Mesenchymal stem cell (in vitro differentiated cells and primary cell): ENCODE measurements at places on chromosomes 3 and 15.

GRCh38 chr3:48268936-48269561 lies 28.1 kb downstream of the ZNF589 start:
- peak overlapping the region; percentile 5 for H3K4me3 ChIP-seq
- H3K27ac ChIP-seq, result no peak overlapping the region
- DNase-seq, result no peak
- no peaks in the 10 kb centered on the region for H3K4me1 ChIP-seq
- no peaks in the 10 kb centered on the region for H3K27me3 ChIP-seq

- no peaks in the 10 kb centered on the region for H3K36me3 ChIP-seq
- no peak overlapping the region for H3K27ac ChIP-seq
- no peak for DNase-seq
- H3K27me3 ChIP-seq, result no peaks in the 10 kb centered on the region
- H3K4me3 ChIP-seq, result no peak overlapping the region
Measured at GRCh38 chr3:177932346-177932745, 603.9 kb upstream of the KCNMB2 start.

GRCh38 chr3:63450023-63450422 lies 171.9 kb downstream of the SYNPR start:
- no peaks in the 10 kb centered on the region for H3K4me1 ChIP-seq
- H3K27me3 ChIP-seq, result no peaks in the 10 kb centered on the region
- no peak for DNase-seq
- no peak overlapping the region for H3K27ac ChIP-seq
- H3K4me3 ChIP-seq, result no peak overlapping the region

GRCh38 chr3:144351773-144352365 lies 380.2 kb downstream of the DIPK2A start:
- DNase-seq, result no peak
- H3K27ac ChIP-seq, result no peak overlapping the region
- no peaks in the 10 kb centered on the region for H3K4me1 ChIP-seq
- H3K27me3 ChIP-seq, result no peaks in the 10 kb centered on the region
- H3K36me3 ChIP-seq, result no peaks in the 10 kb centered on the region

GRCh38 chr3:46027021-46027705 lies at the start of gene XCR1:
Gene XCR1, minus strand, starts transcription at chr3:46027483. Its CDS starts 5,536 bp downstream, at chr3:46021947.
- H3K27ac ChIP-seq, result no peak within 1 kb of the TSS
- H3K4me3 ChIP-seq, result no peak within 1 kb of the TSS
- no peaks in the 10 kb centered on the region for H3K36me3 ChIP-seq
- no peaks in the 10 kb centered on the region for H3K27me3 ChIP-seq

DNA sequence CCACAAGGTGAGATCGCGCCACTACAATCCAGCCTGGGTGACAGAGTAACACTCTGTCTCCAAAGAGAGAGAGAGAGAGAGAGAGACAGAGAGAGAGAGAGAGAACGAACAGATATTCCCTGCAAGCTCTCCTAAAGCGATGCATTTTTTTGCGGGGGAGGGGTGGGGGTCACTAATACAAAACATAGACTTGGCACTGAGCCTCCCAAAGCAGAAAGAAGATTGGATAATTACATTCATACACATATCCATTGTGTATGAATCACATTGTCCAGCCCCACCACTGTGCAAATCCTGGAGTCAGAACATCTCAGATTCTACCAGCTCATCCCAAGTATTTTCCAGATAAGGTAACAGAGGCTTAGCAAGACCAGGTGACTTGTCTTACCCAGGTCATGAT lies 459.9 kb downstream of the MAGI1 start:
- DNase-seq, result no peak
- H3K27ac ChIP-seq, result no peak overlapping the region
- no peak overlapping the region for H3K4me3 ChIP-seq

- peak within 1 kb of the TSS; percentile 87 for H3K4me3 ChIP-seq
- no peak for DNase-seq
- H3K27me3 ChIP-seq, result no peaks in the 10 kb centered on the region
- peaks cover 14% of the 10 kb centered on the region for H3K4me1 ChIP-seq
- H3K36me3 ChIP-seq, result peaks cover 12% of the 10 kb centered on the region
Measured at GRCh38 chr15:43776718-43777266, at the start of gene ELL3. Gene ELL3, minus strand, starts transcription at chr15:43776966. Its CDS starts 65 bp downstream, at chr15:43776901.

GRCh38 chr3:27486336-27486735 lies 2.2 kb upstream of the SLC4A7 start:
- H3K36me3 ChIP-seq, result peaks cover 2% of the 10 kb centered on the region
- no peak overlapping the region for H3K27ac ChIP-seq
- no peaks in the 10 kb centered on the region for H3K27me3 ChIP-seq
- H3K4me1 ChIP-seq, result peaks cover 3% of the 10 kb centered on the region
- no peak for DNase-seq

- DNase-seq, result peak; percentile 1
- H3K4me3 ChIP-seq, result no peak overlapping the region
- no peaks in the 10 kb centered on the region for H3K36me3 ChIP-seq
- H3K27ac ChIP-seq, result no peak overlapping the region
- no peaks in the 10 kb centered on the region for H3K4me1 ChIP-seq
Measured at GRCh38 chr3:77158730-77159581, 119.1 kb downstream of the ROBO2 start.

DNA sequence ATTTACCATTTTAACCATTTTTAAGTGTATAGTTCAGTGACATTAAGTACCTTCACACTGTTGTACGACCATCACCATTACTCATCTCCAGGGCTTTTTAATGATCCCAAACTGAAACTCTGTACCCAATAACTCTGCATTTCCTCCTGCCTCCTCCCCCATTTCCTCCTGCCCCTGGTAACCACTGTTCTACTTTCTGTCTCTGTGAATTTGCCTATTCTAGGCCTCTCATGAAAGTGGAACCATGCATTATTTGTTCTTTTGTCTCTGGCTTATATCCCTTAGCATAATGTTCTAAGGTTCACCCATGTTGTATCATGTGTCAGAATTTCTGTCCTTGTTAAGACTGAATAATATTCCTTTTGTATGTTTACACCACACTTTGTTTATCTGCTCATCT lies 154.2 kb downstream of the MECOM start:
- no peaks in the 10 kb centered on the region for H3K4me1 ChIP-seq
- H3K4me3 ChIP-seq, result no peak overlapping the region
- H3K27me3 ChIP-seq, result no peaks in the 10 kb centered on the region

- H3K4me1 ChIP-seq, result peaks cover 3% of the 10 kb centered on the region
- H3K36me3 ChIP-seq, result no peaks in the 10 kb centered on the region
- DNase-seq, result no peak
- H3K27me3 ChIP-seq, result no peaks in the 10 kb centered on the region
Measured at GRCh38 chr3:150278195-150278594, 129.9 kb upstream of the TSC22D2 start.

DNA sequence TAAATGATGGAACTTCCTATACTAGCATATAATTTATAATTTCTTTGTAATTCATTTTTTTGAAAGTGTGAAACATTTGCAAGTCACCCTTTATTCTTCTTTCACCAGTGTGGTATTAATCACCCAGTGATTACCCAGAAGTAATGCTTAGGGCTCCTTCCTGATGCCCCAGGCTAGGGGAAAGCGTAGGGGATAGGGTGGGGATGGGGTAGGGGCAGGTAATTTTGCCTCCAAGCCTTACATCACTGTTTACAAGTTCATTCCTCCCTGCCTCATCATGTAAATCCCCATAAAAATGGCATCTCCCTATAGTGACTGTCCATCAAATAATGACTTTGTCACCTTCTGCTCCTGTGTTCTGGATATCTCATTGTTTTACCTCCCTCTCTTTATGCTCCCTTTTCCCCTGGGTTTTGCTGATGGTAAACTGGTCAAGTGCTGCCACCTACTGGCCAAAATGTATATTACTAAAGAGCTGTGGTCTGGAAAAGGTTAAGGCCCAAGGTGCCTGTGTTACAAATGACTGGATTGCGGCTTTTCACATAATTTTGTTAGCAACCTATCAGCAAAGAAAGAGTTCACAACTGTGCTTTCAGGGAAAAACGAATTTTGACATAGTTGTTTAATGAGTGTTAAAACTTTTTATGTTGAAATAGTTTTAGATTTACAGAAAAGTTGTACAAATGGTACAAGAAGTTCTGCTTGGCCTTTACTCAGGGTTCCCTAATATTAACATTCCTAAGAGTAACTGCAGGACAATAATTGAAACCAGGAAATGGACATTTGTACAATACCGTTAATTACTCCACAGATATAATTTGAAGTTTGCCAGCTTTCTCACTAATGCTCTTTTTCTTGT lies 54.7 kb downstream of the ONECUT1 start:
- no peaks in the 10 kb centered on the region for H3K27me3 ChIP-seq
- H3K27ac ChIP-seq, result no peak overlapping the region
- peaks cover 2% of the 10 kb centered on the region for H3K4me1 ChIP-seq
- H3K4me3 ChIP-seq, result no peak overlapping the region

- H3K27me3 ChIP-seq, result no peaks in the 10 kb centered on the region
- peaks cover 36% of the 10 kb centered on the region for H3K36me3 ChIP-seq
Measured at GRCh38 chr3:184578822-184579221, 17.2 kb downstream of the EPHB3 start.

DNA sequence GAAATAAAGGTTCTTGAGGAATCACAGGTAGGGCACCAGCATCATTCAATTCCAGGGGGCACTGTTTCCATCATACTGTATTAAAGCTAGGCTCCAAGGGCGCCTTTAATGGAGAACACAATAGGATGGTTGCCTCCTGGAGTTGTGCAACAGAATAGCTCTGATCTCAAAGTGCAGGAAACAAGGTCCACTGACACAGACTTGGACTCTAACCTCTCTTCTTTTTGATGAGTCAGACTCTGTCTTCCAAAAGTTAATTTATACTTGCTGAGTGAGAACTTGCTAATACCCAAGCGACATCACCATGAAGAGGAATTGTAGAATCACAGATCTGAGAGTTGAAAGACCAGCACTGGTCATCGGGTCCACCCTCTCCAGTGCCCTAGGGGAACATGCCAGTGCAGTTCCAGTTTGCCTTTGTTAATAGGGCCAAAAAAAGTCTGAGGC lies 94.4 kb upstream of the PHLDB2 start:
- peak overlapping the region; percentile 17 for H3K4me3 ChIP-seq
- no peaks in the 10 kb centered on the region for H3K27me3 ChIP-seq
- H3K27ac ChIP-seq, result peak overlapping the region; percentile 83
- DNase-seq, result peak; percentile 70
- no peaks in the 10 kb centered on the region for H3K36me3 ChIP-seq

GRCh38 chr3:10285272-10286132 lies 7.2 kb downstream of the GHRL start:
- peaks cover 63% of the 10 kb centered on the region for H3K36me3 ChIP-seq
- no peak for DNase-seq
- H3K27ac ChIP-seq, result peak overlapping the region; percentile 25
- peaks cover 19% of the 10 kb centered on the region for H3K4me1 ChIP-seq

- no peaks in the 10 kb centered on the region for H3K36me3 ChIP-seq
- H3K27ac ChIP-seq, result no peak overlapping the region
- no peak overlapping the region for H3K4me3 ChIP-seq
Measured at GRCh38 chr3:30602946-30603345, 3.5 kb upstream of the TGFBR2 start.

DNA sequence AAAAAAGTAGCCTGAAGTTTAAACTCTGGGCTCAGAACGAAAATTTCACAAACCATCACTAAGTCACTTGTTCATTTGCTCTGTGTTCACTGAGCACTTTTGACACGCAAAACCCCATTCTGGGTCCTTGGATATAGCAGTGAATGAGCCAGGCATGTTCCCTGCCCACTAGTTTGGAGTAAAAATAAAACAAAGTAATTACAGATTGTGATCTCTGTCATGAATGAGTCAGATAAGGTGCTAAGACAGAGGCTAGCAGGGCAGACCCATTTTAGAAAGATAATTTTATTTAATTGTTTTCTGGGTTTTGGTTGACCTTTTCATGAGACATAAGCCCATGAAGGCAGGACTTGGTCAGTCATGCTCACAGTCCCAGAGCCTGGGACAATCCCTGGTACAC lies 84.1 kb upstream of the ARHGEF3 start:
- H3K36me3 ChIP-seq, result no peaks in the 10 kb centered on the region
- H3K27ac ChIP-seq, result no peak overlapping the region
- H3K27me3 ChIP-seq, result no peaks in the 10 kb centered on the region
- no peak overlapping the region for H3K4me3 ChIP-seq
- H3K4me1 ChIP-seq, result no peaks in the 10 kb centered on the region

DNA sequence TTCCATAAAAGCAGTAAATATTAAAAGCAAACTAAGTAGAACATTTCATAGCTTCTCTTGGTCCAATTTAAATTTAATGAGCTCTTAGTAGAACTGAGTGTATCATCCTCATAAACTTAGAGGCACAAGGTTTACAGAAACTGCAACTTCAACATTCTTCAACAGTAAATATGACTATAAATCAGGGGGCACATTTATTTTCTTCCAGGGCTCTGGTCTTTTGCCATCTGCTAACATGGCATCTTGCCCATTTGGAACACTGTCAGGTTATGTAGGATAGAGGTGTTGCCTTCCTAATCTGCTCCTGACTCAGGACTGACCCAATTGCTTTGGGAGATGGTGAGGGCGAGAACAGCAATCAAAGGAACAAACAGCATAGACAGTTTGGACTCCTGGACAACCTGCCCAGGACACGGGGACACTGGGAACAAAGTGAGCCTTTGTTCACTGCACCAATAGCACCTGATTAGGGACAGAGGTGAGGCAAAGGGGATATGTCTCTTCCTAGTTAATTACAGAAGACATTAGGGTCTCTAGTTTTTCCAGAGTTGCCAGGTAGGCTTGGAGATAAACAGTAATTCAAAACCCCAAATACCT lies 610.2 kb upstream of the ROBO2 start:
- no peak overlapping the region for H3K4me3 ChIP-seq
- no peaks in the 10 kb centered on the region for H3K27me3 ChIP-seq
- H3K4me1 ChIP-seq, result no peaks in the 10 kb centered on the region
- no peak for DNase-seq
- H3K27ac ChIP-seq, result no peak overlapping the region

DNA sequence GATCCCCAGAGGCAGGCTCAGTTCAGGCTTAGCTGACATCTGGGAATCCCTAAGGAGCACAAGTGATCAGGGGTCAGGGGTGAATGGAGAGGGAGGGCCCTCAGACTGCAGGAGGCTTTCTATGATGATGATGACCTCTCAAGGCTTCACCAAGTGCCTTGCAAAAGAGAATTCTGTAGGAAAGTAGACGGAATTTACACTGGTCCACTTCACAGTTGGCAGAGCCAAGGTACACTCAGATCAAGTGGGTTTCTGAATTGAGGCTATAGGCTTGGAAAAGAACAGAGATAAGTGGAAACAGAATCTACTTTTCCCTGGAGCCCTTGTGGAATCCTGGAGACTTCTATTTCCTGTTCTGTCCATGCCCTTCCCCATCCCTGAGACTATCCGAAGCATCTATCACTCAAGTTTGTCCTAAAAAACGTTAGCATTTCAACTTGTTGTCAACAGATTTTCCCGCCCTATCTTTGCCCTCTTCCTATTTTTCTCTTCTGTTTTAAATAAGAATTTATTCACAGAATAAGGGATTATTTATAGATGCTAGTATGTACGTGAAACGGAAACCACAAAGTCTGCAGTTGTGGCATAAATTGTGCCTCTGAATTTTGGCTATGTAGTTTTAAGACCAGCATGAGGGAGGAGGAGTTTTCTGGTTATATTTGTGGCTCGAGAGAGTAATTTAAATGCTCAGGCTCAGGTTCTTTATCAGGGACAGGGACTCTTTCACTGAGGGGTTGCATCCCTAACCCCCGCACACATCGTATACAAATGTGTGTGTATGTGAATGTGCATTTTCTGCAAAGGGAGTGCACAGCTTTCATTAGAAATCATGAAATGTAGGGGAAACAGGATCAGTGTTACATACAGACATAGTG lies 12.8 kb downstream of the GCSAM start:
- no peaks in the 10 kb centered on the region for H3K27me3 ChIP-seq
- DNase-seq, result no peak
- H3K4me1 ChIP-seq, result no peaks in the 10 kb centered on the region
- no peak overlapping the region for H3K4me3 ChIP-seq
- peaks cover 16% of the 10 kb centered on the region for H3K36me3 ChIP-seq
